IMR-90 (cell line): ENCODE measurements at places on chromosomes 3 and 15. TPM values are rescaled to one million over a fixed set of nuclear protein-coding genes. Genes with fewer than 3 reads are reported as not detected.
A peak's percentile ranks its signal among the peaks of the same experiment; 100 is the strongest.

DNA sequence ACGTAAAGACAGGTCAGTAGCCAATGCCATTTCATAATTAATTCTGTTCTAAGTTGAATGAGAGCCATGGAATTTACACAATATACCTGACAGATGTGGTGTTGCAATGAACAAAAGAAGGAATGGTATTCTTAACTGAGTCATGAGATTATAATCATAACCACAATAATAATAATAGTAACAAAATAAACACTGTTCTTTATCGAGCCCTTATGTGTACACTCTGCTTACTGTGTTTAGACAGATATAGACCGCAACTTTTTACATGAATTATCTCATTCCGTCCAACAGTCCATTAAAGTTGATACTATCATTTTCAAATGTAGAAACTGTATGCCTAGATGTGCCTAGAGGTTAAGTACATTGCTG, 28.2 kb upstream of the SCAANT1 start:
- DNase-seq = peak; percentile 76

DNA sequence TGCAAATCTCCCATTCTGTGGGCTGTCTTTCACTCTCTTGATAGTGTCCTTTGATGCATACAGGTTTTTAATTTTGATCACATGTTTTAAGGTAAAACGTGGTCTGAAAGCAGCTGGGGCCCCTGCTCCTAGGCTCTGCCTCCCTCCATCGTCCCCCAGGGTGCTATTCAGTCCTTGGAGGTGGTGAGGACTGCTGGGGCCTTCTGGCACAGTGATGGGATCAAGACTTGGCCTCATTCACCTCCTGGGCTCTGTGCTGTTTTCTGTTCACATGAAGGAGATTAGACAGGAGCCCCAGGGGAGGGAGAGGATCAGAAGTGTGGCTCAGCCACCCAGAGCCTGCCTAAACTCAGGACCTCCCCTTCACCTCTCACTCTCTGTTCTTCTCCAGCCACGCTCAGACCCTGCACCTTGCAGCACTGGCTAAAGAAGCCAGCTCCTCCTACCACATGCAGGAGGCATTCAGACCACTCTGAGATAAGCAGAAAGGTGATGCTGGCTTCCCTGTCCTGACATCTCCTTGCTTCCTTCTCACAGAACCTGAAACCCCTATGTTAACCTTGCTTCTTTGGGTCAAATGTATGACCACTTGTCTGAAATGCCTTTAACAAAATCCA, 43.9 kb downstream of the PAQR5 start:
- DNase-seq = no peak

DNA sequence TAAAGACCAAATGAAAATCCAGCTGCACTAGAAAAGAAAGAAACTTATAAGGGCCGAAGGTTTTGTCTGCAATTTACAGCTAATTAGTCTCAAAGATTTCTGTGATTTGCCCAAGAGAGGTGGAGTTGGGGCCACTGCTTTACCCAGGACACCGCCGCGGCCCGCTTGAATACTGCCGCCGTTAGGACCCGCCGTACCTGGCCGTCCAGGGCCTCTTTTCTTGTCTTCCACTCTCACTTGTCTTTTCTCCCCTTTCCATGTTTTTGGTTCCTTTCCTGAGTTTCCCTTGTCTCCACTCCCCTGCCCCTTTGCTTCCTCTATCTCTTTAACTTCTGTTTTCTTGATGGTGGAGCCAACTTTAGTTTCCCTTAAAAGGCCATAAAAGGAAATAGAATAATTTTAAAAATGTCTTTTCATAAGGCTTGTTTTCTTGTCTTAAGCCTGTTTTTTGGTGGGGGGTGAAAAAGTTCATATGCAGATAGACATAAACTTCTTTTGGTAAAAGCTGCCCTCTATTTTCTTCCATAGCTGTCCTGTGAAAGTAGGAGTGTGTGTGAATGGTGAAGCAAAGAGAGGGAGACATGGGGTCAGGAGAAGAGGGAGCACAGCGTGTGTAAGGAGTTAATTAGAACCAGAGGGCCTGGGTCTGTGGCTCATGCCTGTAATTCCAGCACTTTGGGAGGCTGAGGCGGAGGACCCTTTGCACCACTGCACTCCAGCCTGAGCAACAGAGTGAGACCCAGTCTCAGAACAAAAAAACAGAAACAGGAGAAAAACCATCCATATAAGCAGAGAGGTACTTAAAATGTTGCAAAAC, 16.0 kb upstream of the CCNL1 start:
- peak; percentile 54 for DNase-seq

DNA sequence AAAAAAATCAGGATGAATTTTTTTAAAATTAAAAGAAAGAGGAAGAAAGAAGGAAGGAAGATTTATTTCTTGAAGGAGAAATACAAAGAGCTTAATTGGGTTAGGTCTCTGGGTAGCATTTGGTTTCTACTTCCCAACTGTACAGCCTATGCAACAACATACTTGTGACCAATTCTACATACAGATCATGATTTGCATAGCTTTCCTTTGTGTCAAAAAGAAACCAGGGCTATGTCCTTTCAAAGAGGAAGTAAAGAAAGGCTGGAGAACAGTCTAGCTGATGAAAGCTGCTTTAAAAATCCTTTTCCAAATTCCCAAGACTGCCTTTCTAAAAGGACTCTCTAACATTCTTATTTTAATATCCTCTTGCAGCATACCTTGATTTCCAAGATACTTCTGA, 6.1 kb upstream of the HGD start:
- DNase-seq = peak; percentile 79

GRCh38 chr3:4413467-4413866, 53.6 kb downstream of the SUMF1 start:
- no peak for DNase-seq

DNA sequence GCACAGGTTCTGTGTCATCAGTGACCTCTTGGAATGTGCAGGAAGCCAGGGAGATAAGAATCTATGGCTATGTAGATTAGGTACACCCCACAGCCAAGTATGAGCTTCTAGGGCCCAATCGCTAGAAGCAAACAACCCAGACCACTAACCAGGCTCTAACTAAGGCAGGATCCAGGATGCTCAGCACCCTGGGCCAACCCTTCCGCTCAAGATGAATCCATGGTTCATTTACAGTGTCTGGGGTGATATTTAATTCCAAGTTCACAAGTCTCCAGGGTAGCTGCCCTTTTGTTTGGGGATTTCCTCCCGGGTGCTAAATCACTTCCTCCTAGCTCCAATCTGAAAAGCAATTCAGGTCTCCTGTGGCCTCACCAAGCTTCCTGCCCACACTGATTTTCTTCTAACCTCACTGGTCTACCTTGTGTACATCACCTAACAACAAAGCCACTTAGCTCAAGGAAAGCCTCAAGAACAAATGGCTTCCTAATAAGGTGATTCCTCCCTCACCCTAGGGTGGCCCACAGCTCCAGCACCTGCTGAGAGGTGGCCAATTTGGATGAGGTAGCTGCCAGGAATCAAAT, 2.4 kb downstream of the EHD4 start:
- DNase-seq = no peak

GRCh38 chr15:38441130-38441519, 12.8 kb upstream of the FAM98B start:
- DNase-seq = no peak

DNA sequence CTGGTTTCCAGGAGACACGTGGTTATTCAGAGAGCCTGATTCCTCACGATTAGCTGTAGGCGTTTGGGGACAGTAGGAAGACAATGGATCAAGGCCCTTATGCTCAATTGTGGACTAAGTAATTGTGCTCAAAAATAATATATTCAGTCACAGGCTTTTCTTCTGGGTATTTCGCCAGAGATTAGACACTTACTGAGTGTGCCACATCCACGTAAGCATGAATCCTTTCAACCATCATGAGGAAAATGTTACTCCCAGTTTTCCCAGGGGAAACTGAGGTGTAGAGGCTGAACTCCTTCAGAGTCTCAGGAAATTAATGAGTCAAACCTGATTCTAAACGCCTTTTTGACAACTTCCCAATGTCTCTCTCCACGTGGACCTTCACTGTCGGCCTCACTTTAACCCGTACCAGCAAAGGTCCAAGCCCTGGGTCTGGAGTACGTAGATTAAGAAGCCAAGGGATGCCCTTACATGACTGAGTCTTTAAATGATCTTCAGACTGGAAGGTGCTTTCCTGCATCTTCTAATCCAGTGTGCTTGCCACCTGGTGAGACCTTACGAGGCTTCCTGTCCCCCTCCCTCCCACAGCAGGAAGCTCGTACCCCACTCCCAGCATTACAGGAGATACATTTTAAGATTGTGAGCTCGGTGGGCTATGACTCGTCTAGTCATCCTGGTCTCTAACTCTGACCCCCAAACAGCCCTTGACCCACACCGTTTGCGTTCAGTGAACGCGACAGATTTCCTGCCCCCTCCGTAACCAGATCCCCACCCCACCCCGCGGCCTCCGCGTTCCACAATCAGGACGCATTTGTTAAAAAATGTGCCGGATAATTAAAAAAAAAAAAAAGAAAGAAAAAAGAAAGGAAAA, 1.7 kb downstream of the PKM start:
- DNase-seq = peak; percentile 24

DNA sequence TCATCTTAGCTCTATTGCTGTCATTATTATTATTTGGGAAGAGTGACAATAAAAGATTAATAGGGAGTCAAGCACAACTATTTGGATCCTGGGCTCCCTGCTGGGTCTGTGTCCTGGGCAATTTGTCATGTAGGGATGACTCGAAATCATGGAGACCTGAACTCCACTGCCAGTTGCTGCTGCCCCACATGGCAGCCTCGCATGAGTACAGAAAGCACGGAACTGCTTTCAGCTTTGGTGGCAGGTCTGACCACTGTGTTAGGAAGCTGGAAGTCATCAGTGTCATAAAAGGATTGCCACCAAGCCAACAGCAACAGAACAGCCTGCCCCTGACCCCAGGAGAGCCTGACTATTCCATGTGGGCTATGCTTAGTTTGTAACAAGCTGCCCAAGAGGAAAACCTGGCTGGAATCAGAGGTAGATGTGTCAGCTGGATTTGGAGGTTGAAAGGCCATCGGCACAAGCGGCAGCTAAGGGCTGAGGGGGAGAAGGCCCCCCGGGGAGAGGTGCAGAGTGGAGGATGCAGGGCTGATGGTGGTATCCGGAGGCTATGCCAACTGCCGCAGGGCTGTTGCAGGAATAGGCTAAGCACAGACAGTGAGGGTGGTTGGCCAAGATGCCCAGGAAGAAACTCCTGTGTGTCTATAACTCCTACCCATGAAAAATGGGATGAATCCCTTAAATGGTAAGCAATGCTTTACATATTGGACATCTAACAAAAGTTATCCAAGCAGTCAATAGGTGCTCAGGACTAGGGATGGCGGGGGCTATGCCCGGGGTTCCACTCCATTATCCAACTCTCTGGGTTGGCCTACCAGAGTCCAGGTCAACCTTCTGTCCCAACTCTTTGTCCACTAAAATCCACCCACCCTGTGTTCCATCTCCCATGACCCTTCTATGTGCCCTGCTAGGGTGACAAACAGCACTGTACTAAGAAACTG, 291.6 kb downstream of the ADAMTS17 start:
- DNase-seq = no peak

GRCh38 chr3:179147514-179147872, 664 bp upstream of the PIK3CA start:
- DNase-seq = no peak

DNA sequence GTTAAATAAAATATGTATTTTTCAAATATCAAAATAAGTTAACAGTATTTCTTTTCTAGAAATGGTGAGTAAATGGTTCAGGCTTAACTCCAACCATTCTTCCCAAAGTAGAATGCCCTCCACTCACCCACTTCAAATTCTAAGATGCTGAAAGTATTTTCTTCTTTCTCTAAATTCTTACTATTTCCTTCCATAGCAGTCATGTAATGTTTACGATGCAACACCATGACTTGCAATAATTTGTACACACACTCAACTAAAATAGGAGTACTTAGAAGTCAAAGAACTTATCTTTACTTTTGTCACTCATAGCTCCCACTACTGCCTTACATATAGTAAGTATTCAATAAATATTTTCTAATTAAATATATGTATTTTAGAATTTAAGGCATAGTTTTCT, 65.0 kb downstream of the AQR start:
- DNase-seq = no peak

- peak; percentile 27 for DNase-seq
These were observed 43.6 kb upstream of the CNOT10 start for GRCh38 chr3:32641356-32641755.

- peak; percentile 75 for DNase-seq
These were observed 76.8 kb upstream of the HRH1 start for GRCh38 chr3:11077466-11077865.

GRCh38 chr3:88584451-88584850, 434.7 kb downstream of the C3orf38 start:
- DNase-seq = no peak

- no peak for DNase-seq
These were observed 5.5 kb downstream of the ANKDD1A start for GRCh38 chr15:64917211-64917610.

DNA sequence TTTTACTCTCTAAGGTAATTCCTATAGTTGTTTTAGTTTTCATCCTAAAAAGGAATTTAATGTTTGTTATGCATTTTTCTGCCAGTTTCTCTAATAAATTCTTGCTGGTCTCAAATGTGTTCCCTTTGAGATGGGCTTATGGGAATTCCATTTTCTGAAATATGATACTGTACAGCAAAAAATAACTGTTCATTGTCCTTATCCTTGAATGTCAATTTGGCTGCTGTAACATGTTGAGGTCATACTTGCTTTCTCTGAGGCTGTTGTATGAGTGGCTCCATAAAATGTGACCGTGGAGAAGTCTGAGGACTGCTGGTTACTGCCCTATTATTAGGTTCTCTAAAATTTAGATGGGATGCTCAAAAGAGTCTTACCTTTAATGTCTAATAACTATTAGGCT, 266.5 kb downstream of the ADAMTS17 start:
- no peak for DNase-seq

GRCh38 chr3:8645712-8646111, 1.1 kb upstream of the SSUH2 start:
- no peak for DNase-seq

- no peak for DNase-seq
These were observed 157.4 kb upstream of the NPHP3 start for GRCh38 chr3:132879656-132880055.

DNA sequence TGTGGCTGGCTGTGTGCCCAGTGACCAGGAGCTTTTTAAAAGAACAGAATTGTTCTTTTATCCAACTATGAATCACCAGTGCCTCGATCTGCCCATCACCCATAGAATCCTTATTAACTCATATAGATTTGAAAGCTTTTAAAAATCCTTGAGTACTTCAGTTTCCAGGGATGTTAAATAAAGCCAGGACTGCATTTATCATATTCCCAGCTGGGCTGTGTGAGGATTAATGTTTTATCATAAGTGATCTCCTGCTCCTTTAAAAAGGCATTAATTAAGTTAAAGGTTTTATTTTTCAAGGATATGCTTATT, 234.0 kb downstream of the MYRIP start:
- no peak for DNase-seq

Gene EPHB1
- under 0.01 and 0.36 TPM in 2 replicates for total RNA-seq

Gene ABI3BP
- 3.0 and 4.2 TPM in 2 replicates for total RNA-seq

Gene TEX55
- not detected in 2 replicates for total RNA-seq

Gene LAMB2
- 179 and 213 TPM in 2 replicates for total RNA-seq

Gene GOLGA8S
- total RNA-seq = under 0.01 TPM in 2 replicates

Gene SCAANT1
- not detected in 2 replicates for total RNA-seq

Gene GPR62
- under 0.01 TPM in 1 of 2 replicates, not detected in the other for total RNA-seq

Gene ARGFX
- total RNA-seq = not detected in 2 replicates

Gene LIPH
- total RNA-seq = 0.28 and 0.36 TPM in 2 replicates

Gene TMCO5A
- not detected in 2 replicates for total RNA-seq

Gene LRRK1
- 1.9 and 3.0 TPM in 2 replicates for total RNA-seq

Gene TTLL13
- total RNA-seq = not detected in 2 replicates
